Naive thymus-derived CD4-positive, alpha-beta T cell (primary cell): ENCODE measurements at places on chromosomes 7 and 10. TPM values are rescaled to one million over a fixed set of nuclear protein-coding genes. Genes with fewer than 3 reads are reported as not detected.

Gene OR2A12
- not detected for total RNA-seq

Gene CNOT4
- 25.8 and 28.7 TPM in 2 replicates for total RNA-seq

Gene ELAPOR2
- total RNA-seq: 6.4 TPM

Gene ICA1
- total RNA-seq: 0.92 TPM

Gene CALHM1
- not detected for total RNA-seq

Gene FAM180A
- total RNA-seq: not detected

Gene GIMAP7
- total RNA-seq: 555 TPM

Gene SLC39A12
- total RNA-seq: not detected

Gene HIPK2
- total RNA-seq: 44.0 TPM

- peak overlapping the region; percentile 24 for H3K27ac ChIP-seq
- H3K27me3 ChIP-seq: no peaks in the 10 kb centered on the region
- peak overlapping the region; percentile 29 for H3K4me3 ChIP-seq
- H3K4me1 ChIP-seq: peaks cover 94% of the 10 kb centered on the region
Observed at GRCh38 chr10:124650820-124651401, 93.3 kb downstream of the FAM53B start.

- no peak for DNase-seq
- H3K36me3 ChIP-seq: no peaks in the 10 kb centered on the region
- H3K27me3 ChIP-seq: no peaks in the 10 kb centered on the region
- H3K27ac ChIP-seq: no peak overlapping the region
- no peaks in the 10 kb centered on the region for H3K4me1 ChIP-seq
Observed at GRCh38 chr7:80760292-80760691, 121.8 kb downstream of the CD36 start.

- H3K36me3 ChIP-seq: peaks cover 28% of the 10 kb centered on the region
- peak; percentile 71 for DNase-seq
- no peaks in the 10 kb centered on the region for H3K4me1 ChIP-seq
Observed at GRCh38 chr7:141654551-141654950, 47.4 kb downstream of the DENND11 start.

DNA sequence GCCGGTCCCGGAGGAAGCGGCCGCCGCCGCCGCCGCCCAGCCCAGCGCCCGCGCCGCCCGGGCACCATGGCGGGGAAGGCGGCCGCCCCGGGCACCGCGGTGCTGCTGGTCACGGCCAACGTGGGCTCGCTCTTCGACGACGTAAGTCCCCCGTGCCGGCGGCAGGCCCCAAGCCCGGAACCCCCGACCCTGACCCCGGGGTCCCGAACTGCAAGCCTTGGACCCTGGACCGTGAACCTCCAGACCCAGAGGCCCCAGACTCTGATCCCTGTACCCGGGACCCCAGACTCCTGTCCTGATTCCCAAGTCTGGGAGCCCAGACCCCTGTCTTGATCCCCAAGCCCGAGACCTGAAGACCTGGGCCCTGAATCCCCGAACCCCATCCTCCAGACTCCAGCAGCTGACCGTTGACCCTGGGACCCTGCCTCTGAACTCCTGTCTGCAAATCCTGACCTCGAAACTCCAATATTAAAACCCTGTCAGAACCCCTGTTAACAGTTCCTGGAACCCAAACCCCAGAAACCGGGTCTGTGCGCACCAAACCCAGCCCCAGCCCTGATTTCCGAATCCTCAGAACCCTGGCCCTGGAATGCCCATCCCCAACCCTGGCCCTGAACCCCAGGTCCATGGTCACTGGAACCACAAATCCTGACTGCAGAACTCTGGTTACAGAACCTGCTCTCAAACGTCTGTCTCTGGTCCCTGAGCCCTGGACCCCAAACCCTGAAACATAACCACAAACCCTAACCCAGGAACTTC is 623 bp downstream of the INPP5A start:
- peaks cover 45% of the 10 kb centered on the region for H3K4me1 ChIP-seq
- peak; percentile 17 for DNase-seq
- peak overlapping the region; percentile 74 for H3K4me3 ChIP-seq
- H3K27me3 ChIP-seq: no peaks in the 10 kb centered on the region

DNA sequence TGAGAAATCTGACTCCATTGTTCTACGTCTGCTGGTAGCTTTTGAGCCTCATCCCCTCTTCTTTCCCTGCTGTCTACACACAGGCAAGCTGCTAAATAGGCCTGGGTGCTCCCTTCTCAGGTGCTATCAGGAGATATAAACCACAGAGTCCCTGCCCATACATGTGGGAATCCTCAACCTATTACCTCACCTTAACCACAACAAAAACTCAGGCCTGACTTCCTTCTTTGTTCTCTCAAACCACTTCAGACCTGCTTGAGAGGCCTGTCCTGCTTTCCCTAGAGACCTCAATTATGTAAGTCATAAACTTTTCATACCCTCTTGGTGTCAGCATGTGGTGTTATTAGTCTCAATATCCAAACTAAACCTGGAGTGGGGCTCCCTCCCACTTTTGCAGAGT is 75.0 kb upstream of the MAGI2 start:
- H3K27ac ChIP-seq: no peak overlapping the region
- no peaks in the 10 kb centered on the region for H3K4me1 ChIP-seq
- H3K36me3 ChIP-seq: no peaks in the 10 kb centered on the region
- H3K4me3 ChIP-seq: no peak overlapping the region

- H3K36me3 ChIP-seq: no peaks in the 10 kb centered on the region
- H3K4me3 ChIP-seq: no peak overlapping the region
- no peaks in the 10 kb centered on the region for H3K27me3 ChIP-seq
- DNase-seq: no peak
- H3K4me1 ChIP-seq: no peaks in the 10 kb centered on the region
Observed at GRCh38 chr10:99528494-99529441, 4.0 kb upstream of the NKX2-3 start.

DNA sequence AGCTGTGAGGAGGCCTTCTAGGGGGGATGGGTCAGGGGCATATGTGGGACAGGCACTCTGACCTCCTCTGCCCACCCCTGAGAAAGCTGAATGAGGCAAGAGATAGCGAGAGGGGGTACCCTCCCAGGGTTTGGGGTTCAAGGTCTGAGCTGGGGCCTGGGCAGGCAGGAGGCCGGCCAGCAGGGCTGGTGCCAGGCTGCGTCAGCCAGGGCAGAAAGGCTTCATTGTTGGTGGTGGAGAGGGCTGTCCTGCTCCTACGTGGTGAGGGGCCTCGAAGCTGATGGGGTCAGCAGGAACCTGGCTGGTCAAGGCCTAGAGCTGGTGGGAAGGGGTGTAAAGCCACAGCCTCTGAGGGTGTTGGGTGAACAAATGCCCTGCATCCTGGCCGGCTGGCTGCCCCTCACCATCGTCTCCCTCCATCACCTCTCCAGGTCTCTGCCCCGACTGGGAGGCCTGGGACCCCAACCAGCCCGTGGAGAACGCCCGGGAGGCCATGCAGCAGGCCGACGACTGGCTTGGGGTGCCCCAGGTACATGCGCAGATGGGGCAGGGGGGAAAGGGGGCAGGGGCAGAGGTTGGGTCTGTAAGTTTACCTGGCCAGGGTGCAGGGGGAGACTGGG is 6.6 kb downstream of the FLNC start:
- no peak overlapping the region for H3K4me3 ChIP-seq
- no peak overlapping the region for H3K27ac ChIP-seq
- H3K36me3 ChIP-seq: no peaks in the 10 kb centered on the region
- H3K4me1 ChIP-seq: no peaks in the 10 kb centered on the region
- DNase-seq: no peak

DNA sequence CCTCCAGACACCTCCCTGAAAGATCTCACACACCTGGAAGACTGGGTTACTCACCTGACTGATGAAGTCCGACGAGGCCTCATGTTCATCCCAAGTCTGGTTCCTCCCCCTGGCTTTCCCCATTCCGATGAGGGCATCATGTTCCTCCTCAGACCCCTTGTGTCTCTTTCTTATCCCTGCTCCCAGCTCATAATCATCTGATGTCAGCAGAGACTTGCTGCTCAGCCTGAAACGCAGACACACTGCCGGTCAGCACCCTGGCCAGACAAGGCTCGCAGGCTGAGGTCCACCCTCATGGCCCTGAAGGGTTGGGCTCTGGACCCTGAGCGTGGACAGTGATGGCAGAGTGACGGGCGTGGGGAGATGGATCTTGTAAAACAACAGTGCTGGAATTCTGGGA is 64.3 kb downstream of the TNRC18 start:
- no peak overlapping the region for H3K27ac ChIP-seq
- DNase-seq: no peak
- peaks cover 5% of the 10 kb centered on the region for H3K4me1 ChIP-seq

DNA sequence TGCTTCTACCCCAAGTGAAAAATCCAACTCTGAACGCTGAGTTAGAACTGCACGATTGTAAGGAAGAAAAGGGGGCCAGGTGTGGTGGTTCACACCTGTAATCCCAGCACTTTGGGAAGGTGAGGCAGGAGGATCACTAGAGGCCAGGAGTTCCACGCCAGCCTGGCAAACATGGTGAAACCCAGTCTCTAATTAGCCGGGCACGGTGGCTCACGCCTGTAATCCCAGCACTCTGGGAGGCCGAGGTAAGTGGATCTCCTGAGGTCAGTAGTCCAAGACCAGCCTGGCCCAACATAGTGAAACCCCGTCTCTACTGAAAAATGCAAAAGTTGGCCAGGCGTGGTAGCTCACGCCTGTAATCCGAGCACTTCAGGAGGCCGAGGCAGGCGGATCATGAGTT is 9.0 kb downstream of the GUSB start:
- H3K27ac ChIP-seq: no peak overlapping the region
- peaks cover 21% of the 10 kb centered on the region for H3K36me3 ChIP-seq
- no peaks in the 10 kb centered on the region for H3K4me1 ChIP-seq

DNA sequence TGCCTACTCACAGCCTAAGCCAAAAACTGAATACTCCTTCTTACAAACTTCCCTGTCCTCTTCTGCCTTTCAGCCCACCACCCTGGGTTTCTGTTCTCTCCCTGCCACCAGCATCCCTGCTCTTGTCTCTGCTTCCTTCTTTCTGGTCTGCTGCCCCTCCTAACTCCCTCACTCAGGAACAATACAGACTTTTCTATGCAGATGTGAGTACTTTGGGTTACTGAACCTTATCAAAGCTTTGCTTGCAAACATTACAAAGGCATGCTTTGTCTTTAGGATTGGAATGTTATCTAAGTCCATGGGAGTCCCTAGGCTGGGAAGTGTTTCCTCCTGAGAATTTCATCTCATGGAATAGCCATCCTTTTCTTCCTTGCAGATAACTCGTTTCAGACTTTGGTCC is 28.9 kb downstream of the CNNM1 start:
- DNase-seq: no peak
- H3K36me3 ChIP-seq: no peaks in the 10 kb centered on the region
- no peaks in the 10 kb centered on the region for H3K4me1 ChIP-seq
- no peak overlapping the region for H3K4me3 ChIP-seq
- H3K27me3 ChIP-seq: no peaks in the 10 kb centered on the region

- H3K27ac ChIP-seq: no peak overlapping the region
- no peaks in the 10 kb centered on the region for H3K36me3 ChIP-seq
- H3K27me3 ChIP-seq: no peaks in the 10 kb centered on the region
- no peak overlapping the region for H3K4me3 ChIP-seq
- H3K4me1 ChIP-seq: no peaks in the 10 kb centered on the region
- no peak for DNase-seq
Observed at GRCh38 chr10:110679486-110680272, 35.5 kb downstream of the RBM20 start.

DNA sequence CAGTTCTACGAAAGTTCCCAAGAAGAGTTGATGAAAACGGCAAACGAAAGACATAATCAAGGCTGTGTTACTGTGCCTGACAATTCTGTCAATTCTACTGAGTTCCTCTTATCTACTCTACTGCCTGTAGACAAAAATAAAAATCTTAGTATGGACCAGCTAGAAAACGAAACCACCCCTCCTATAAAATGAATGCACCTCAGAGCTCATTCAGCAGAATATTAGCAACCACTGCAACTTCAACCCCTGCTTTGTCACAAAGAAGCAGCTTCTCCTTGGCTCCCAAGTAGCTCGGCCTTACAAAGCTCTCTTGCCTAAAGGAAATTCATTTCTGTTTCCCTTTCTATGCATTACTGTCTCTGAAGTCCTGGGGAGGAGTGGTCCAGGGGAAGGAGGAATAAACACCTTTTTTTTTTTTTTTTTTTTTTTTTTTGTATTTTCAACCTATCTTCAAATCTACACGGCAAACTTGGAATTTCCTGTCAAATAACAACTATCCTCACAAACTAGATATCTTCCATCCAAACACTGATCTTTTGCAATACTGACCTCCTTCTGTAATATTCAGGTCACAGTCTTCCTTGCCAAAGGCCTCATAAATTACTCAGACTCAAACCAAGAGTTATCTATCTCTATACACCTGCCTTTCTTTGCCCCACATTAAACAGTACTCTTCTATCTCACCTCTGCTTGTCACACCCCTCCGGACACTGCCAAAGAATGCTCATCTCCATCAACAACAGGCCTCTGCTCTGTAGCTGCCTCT is 74.3 kb downstream of the GLI3 start:
- no peak overlapping the region for H3K27ac ChIP-seq
- no peaks in the 10 kb centered on the region for H3K27me3 ChIP-seq
- H3K36me3 ChIP-seq: no peaks in the 10 kb centered on the region
- DNase-seq: no peak
- H3K4me1 ChIP-seq: no peaks in the 10 kb centered on the region

DNA sequence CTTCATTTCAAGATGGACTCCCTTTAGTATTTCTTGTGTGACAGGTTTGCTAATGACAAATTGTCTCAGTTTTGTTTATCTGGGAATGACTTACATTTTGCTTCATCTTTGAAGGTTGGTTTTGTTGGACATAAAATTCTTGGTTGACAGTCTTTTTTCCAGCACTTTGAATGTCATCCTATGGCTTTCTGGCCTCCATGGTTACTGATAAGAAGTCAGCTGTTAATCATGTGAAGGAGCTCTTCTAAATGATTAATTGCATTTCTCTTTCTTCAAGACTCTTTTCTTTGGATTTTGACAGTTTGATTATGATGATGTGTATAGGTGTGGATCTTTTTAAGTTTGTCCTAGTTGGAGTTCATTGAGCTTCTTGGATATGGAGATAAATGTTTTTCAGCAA is 26.9 kb upstream of the HHEX start:
- no peaks in the 10 kb centered on the region for H3K36me3 ChIP-seq
- H3K27ac ChIP-seq: no peak overlapping the region
- no peak overlapping the region for H3K4me3 ChIP-seq
- H3K4me1 ChIP-seq: no peaks in the 10 kb centered on the region

DNA sequence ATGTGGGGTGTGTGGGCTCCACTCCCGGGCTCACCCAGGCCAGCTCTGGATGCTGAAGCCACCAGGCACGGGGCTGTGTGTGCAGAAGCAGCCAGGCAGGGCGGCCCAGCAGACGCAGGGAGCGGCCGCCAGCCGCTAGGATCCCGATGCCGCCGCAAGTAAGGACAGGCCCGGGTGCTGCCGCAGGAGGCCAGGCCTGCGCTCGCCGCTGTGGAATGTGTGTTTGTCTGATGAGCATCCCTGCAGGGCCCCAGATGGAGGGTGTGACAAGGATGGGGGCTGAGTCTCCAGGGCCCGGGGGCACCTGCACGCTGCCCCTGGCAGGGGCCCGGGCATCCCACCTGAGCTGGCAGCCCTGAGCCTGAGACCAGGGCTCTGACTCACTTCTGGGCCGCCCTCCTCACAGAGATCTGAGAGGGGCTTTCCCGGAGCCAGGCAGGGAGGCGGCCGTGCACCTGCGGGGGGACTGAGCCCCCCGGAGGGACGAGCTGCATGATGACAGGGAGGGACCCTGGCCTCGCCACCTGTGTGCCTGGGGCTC is 101.5 kb downstream of the FOXL3 start:
- no peaks in the 10 kb centered on the region for H3K36me3 ChIP-seq
- H3K27me3 ChIP-seq: no peaks in the 10 kb centered on the region
- no peak overlapping the region for H3K4me3 ChIP-seq
- no peak overlapping the region for H3K27ac ChIP-seq
- DNase-seq: no peak
- no peaks in the 10 kb centered on the region for H3K4me1 ChIP-seq

GRCh38 chr7:18760631-18761445 is 265.3 kb downstream of the HDAC9 start:
- no peak overlapping the region for H3K4me3 ChIP-seq
- H3K36me3 ChIP-seq: no peaks in the 10 kb centered on the region
- no peaks in the 10 kb centered on the region for H3K27me3 ChIP-seq
- no peak overlapping the region for H3K27ac ChIP-seq
- no peak for DNase-seq

- H3K4me1 ChIP-seq: no peaks in the 10 kb centered on the region
- no peak overlapping the region for H3K4me3 ChIP-seq
- H3K27me3 ChIP-seq: no peaks in the 10 kb centered on the region
Observed at GRCh38 chr7:133646472-133647315, 393.8 kb downstream of the EXOC4 start.
